ENCODE measurements at places on chromosomes 3 and 15.

GRCh38 chr15:80527961-80528360 lies 123.8 kb downstream of the ARNT2 start:
- DNase-seq = no peak

DNA sequence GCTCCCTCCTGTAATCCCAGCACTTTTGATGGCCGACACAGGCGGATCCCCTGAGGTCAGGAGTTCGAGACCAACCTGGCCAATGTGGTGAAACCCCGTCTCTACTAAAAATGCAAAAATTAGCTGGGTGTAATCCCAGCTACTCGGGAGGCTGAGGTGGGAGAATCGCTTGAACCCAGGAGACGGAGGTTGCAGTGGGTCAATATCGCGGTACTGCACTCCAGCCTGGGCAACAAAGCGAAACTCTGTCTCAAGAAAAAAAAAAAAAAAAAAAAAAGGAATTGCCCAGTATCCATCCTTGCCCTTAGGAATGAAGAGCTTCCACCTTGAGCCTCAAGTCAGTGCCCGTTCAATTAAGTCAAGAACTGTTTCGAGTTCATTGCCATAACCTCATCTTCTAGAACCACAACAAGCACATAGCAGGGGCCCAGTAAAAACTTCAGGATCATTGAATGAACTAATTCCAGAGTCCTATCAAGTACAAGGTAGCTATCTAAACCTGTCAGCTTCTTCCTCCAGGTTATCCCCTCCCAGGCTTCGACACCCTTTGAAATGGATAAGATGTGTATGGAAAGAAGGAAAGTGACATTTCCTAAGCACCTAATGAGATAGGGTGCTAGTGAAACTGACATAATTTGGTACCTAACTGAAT lies 826 bp downstream of the DBR1 start:
- no peak for DNase-seq

- no peak for DNase-seq
Measured at GRCh38 chr15:83766339-83766738, 112.4 kb downstream of the ADAMTSL3 start.

DNA sequence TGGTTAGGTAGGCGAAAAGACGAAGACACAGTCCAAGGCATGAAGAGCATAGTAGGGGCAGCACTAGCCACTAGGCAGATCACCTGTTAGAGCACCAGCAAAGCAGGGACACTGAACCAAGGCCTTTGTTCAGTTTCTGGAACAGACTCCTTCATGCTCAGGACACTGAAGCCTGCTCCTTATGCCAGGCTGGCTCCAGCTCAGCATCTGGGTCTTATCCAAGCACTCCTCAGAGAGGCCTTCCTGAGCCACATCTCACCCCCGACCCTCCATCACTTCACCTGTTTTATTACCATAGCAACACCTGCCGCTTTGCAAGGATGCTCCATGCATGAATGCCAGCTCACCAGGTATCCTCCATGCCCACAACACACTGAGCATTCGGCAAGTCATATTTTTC lies 206.3 kb upstream of the CHRNA7 start:
- DNase-seq = no peak

DNA sequence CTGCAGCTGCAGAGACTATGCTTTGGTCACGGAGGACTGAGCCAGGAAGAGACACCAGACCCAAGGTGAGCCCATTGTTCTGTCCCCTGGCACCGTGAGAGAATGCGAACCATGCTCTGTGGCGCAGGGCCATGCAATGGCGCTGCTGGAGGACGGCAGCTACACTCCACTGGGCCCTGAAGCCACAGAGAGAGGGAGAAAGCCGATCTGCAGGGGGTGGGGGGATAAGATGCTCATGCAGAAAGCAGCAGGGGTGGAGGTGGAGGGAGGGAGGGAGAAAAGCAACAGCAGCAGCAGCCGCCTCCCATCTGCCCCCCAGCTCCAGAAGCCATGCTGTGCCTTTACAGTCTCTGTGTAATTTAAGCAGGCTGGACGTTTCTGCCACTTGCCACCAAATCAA lies 5.3 kb downstream of the BDH1 start:
- no peak for DNase-seq

- DNase-seq = no peak
Measured at GRCh38 chr3:87833039-87833377, 225.8 kb downstream of the CGGBP1 start.

DNA sequence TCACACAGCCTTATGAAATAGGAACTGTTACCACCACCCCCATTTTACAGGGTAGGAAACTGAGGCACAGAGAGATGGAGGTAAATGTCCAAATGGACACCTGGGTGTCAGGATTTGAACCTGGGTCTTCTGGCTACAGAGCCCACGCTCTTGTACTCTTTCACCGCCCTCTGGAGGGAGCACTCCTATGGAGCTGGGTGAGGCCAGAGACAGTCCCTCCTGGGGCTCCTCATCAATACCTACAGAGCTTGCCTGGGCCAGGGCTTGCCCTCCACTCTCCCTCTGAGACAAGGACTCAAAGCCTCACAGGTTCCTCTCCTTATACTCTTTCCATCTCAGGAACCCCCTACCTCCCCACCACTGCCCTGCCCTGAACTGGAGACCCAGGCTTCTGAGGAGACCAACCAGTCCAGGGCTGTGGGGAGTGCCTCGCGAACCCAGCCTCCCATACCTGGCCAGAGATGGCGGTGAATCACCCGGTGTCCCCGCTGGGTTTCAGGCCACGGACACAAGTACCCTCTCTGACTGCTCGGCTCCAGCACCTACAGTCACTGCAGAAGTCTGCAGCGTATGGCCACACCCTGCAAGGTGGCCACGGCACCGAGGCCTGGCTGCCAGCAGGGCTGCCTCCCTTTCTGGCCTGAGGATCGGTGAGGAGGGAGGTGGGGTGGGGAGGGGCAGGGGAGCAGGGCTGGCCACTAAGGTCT lies 22.1 kb upstream of the ATP2B2 start:
- no peak for DNase-seq

GRCh38 chr3:35198857-35199256 lies 440.5 kb upstream of the ARPP21 start:
- DNase-seq = no peak

- DNase-seq = no peak
Measured at GRCh38 chr3:48927928-48928327, 9.3 kb downstream of the ARIH2 start.

DNA sequence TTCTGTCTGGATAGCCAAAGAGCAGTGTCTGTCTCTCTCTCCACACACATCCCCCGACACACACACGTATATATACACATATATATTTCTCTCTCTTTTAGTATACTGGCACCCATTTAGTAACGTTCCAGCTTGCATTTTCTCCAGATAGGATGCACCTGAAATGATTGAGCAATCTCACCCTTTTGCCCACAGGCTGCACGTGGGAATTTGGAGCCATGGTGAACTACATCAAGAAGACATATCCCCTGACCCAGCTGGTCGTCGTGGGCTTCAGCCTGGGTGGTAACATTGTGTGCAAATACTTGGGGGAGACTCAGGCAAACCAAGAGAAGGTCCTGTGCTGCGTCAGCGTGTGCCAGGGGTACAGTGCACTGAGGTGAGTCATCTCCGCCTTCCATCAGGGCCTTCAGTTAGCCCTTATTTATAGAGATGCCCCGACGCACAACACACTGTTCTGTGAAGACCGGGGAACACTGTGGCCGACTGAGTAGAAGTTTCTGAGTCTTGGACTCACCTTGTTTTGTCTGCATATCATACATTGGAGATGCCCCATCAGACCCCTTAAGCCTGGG lies 45.7 kb downstream of the RLBP1 start:
- no peak for DNase-seq

GRCh38 chr3:23537101-23537551 lies 268.6 kb upstream of the UBE2E1 start:
- no peak for DNase-seq

DNA sequence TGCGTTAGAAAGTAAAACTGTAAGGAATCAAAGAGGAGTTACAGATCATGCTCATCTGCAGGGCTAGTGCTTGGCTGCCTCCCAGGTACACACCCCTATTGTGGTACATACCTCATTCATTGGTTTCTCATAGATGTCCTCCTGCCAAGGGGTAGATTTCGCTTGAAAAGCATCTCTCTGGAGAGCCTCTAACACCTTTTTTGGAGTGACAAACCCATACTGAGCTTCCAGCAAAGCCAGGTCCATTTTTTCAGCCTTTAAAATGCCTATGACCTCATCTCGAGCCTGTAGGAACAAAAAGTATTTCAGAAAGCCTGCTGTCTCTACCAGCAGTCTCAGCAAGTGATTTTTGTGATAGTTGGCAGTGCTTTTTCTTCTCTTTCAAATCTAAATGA lies 112.1 kb downstream of the CMSS1 start:
- no peak for DNase-seq

DNA sequence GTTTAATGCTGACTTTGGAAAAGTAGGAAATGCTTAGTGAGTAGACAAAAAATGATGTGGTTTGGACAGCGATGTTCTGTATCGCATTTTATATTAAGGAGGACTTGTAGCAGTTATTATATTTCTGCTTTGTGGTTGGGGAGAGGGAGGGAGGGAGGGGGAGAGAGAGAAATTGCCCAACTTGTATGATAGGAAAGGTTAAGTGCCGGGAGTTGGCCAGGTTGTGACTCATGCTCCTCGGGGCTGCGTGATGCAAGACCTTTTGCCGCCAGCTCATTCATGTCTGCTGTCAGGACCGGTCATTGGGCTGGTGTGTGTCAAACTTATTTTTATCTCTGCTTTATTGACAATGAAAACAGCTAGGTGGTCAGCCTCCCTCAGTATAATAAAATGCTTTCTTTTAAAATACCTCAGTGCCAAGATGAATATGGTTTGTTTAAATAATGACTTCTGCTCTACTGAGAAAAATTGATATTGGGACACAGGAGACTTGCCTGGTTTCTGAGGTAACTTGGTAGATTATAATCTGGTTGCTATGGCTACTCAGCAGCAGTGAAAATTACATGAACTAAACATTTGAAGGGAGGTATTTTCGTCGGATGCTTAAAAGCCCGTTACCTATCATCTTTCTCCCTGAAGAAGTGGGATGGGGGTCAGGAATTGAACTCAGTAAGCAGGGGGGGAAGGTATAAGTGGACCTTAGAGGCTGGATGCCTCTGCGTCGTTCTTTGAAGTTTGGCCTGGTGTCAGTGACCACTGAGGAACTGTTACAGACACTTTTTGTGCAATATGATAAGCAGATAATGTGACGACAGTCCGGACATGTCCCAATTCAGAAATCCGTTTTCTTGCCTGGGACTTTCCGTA lies 90.7 kb downstream of the FNDC3B start:
- DNase-seq = no peak

DNA sequence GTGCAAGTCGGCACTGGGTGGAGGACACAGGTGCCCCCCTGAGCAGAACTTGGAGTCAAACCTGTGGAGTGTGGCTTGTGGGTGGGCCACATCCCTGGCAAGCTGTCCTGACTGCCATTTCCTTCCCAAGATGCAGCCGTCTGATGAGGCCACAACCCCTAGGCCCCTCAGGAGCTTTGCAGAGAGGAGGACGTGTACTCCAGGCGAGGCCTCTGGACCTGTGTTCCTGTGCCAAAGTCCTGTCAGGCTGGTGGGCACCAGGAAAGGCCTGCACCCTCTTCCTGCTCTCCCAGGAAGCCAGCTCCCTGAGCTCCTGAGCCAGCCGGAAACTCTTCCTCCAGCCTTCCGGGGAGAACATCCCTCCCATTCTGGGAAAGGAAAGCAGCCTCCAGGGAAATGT lies 48.5 kb downstream of the CMTM6 start:
- no peak for DNase-seq

GRCh38 chr3:133962849-133963248 lies 66.9 kb downstream of the SLCO2A1 start:
- DNase-seq = no peak

DNA sequence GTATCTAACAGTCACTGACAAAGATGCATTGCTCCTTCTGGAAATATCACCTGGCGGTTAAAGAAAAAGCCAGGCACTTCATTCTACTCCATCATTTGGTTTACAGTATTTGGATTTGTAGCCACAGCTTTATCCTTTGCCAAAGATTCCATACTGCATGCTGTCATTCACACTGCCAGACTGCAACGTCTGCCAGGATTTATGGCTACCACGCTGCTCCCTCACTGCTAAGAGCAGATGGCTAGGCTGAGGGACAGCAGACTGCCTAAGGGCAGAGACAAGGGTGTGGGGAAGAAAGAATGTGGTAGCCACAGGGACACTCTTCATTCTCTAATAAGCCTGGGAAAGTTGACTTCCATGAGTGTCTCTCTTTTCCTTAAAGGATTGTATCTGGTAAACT lies 1047.0 kb downstream of the TUSC7 start:
- DNase-seq = no peak

DNA sequence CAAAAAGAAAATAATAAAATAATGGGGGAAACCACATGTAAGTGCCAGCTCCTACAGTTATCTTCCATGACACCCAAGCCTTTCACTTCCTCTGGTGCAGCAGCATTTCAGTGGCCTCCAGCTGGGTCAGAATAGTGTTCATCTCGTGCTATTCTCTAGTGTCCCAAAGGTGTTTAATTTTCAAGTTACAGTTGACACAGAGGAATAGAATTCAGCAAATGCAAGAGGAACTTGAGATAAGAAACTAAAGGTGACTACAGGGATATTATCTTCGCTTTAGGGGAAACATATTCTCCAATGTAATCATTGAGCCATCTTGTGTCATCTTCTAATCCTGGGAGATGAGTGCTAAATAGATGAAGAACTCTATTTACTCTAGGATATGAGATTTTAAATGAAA lies 212.8 kb downstream of the EPHA3 start:
- DNase-seq = no peak

DNA sequence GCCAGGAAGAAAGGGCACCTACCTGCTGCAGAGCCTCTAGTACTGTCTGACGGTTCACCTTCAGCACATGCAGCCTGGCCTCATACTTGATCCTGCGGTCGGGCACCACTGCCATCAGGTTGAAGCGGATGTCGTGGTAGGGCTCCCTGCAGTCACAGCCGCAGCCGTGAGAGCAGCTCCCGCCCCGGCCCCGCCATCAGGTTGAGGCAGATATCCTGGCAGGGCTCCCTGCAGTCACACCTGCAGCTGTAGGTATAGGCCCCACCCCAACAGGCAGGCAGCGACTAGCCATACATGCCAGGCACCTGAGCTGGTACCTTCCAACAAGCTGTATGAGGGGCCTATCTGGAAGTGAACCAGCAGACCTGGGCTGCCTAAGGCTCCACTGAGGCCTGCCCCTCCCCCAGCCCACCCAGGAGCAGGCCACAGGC lies 38.7 kb downstream of the SEMA3G start:
- DNase-seq = no peak

GRCh38 chr3:45830121-45830520 lies 11.8 kb downstream of the LZTFL1 start:
- no peak for DNase-seq

GRCh38 chr15:73763931-73764330 lies 10.8 kb upstream of the INSYN1 start:
- DNase-seq = no peak

DNA sequence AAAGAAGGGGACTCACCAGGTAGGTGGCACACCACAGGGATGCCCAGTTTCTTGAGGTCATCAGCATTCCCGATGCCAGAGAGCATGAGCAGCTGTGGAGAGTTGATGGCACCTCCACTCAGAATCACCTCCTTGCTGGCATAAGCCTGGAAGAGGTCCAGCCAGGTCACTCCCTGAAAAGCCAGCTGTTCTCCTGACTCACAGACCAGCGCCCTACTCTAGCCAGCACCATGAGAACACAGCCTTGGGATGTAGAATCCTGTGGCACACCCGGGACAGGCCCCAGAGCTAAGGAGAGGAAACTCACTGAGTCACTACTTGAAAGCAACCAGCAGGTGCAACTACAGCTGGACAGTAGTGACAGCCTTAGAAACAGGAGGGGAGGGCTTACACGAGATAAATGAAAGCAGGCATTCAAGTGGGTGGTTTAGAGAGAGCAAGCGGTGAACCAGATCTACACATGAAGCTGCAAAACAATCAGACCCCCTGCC lies 24.5 kb downstream of the CHDH start:
- DNase-seq = no peak

All from stimulated activated CD4-positive, alpha-beta T cell treated with anti-CD3 and anti-CD28 coated beads, TNF-alpha, amount 100 ng/mL, for 1 hour (primary cell).